ENCODE measurements at places on chromosomes 1 and 21. TPM values are rescaled to one million over a fixed set of nuclear protein-coding genes. Genes with fewer than 3 reads are reported as not detected.

Gene AGT
- total RNA-seq, result 86.3 TPM

GRCh38 chr1:151763990-151764389, 694 bp upstream of the MRPL9 start:
- H3K36me3 ChIP-seq, result peaks cover 10% of the 10 kb centered on the region
- no peak for DNase-seq
- H3K4me3 ChIP-seq, result peak overlapping the region; percentile 69
- no peaks in the 10 kb centered on the region for H3K27me3 ChIP-seq
- H3K27ac ChIP-seq, result peak overlapping the region; percentile 94

DNA sequence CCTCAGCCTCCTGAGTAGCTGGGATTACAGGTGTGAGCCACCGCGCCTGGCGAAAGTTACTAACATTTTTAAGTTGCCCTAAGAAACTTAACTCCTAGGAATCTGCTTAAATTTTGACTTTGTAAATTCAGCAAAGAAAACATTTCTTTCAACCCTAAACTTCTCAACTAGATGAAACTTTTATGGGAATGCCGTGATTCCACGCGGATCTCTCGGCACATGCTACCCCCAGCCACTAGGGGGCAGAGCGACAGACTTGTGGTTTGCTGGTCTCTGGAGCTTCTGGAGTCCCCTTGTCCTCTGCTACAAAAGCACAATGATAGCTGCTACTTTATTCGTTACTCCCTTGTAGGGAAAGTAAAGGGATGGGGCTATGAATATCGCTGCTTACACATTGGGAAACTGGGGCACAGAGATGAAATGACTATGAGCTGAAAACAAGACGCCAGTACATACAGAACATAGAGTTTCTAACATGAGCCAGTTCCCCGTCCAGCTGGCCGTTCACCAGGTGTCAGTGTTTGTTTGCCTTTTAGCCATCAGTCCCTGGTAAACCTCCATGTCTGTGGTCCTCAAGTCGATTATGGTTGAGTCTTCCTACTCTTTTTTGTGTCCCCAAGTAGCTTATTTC, 114.7 kb downstream of the PBX1 start:
- no peaks in the 10 kb centered on the region for H3K36me3 ChIP-seq
- DNase-seq, result no peak
- no peak overlapping the region for H3K4me3 ChIP-seq

- no peaks in the 10 kb centered on the region for H3K4me1 ChIP-seq
- H3K4me3 ChIP-seq, result no peak overlapping the region
- H3K27me3 ChIP-seq, result no peaks in the 10 kb centered on the region
Observed at GRCh38 chr21:44531606-44532564, 8.1 kb downstream of the KRTAP10-1 start.

Gene CYB561D1
- 6.9 TPM for total RNA-seq

Gene MAP10
- 2.1 TPM for total RNA-seq

GRCh38 chr1:8666389-8667167, 150.9 kb downstream of the RERE start:
- no peaks in the 10 kb centered on the region for H3K36me3 ChIP-seq
- no peak overlapping the region for H3K27ac ChIP-seq
- H3K27me3 ChIP-seq, result no peaks in the 10 kb centered on the region
- peaks cover 79% of the 10 kb centered on the region for H3K4me1 ChIP-seq
- H3K4me3 ChIP-seq, result no peak overlapping the region
- no peak for DNase-seq

DNA sequence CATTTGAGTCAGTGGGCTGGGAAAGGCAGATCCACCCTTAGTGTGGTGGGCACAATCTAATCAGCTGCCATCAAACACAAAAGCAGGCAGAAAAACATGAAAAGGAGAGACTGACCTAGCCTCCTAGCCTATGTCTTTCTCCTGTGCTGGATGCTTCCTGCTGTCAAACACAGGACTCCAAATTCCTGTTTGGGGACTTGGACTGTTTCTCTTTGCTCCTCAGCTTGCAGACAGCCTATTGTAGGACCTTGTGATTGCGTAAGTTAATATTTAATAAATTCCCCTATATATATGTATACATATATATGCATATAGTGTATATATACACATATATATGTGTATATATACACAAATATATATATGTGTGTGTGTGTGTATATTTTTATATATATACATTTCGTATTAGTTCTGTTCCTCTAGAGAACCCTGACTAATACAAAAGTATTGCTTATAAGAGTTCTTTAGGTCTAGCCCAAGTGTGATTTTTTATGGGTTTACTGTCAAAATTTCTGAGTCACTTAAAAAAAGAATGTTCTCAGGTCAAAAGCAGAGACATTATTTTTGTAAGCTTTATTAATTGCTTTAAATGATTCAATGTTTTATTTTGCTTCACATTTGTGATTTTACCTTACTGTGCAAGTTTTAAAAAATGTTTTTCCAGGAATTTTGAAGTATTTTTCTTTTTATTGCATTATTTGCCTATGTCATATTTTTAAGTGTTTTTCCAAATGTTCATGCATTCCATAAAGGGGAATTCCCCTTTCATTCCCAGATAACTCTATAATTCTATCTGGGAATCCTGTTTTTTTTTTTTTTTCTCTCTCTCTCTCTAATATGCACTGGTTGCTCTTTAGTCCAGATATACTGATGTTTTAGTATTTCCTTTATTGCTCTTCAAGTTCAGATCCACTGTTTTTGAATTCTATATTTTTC, 92.1 kb upstream of the ADAMTS5 start:
- H3K27ac ChIP-seq, result no peak overlapping the region
- H3K4me3 ChIP-seq, result no peak overlapping the region
- H3K27me3 ChIP-seq, result no peaks in the 10 kb centered on the region
- H3K36me3 ChIP-seq, result no peaks in the 10 kb centered on the region
- H3K4me1 ChIP-seq, result no peaks in the 10 kb centered on the region

GRCh38 chr1:246954126-246954525, 22.4 kb upstream of the AHCTF1 start:
- H3K36me3 ChIP-seq, result no peaks in the 10 kb centered on the region
- no peaks in the 10 kb centered on the region for H3K4me1 ChIP-seq
- no peaks in the 10 kb centered on the region for H3K27me3 ChIP-seq
- H3K27ac ChIP-seq, result no peak overlapping the region
- no peak for DNase-seq

GRCh38 chr1:22500471-22500870, 48.8 kb downstream of the ZBTB40 start:
- H3K36me3 ChIP-seq, result peaks cover 10% of the 10 kb centered on the region
- H3K4me3 ChIP-seq, result no peak overlapping the region
- H3K27ac ChIP-seq, result peak overlapping the region; percentile 45
- H3K27me3 ChIP-seq, result no peaks in the 10 kb centered on the region
- H3K4me1 ChIP-seq, result peaks cover 42% of the 10 kb centered on the region

Gene GNG4
- not detected for total RNA-seq

Gene GPR25
- total RNA-seq, result not detected

Gene KRTCAP2
- total RNA-seq, result 124 TPM

Data from right atrium auricular region (tissue), 2 donors.